Mucosa of descending colon (tissue), 3 donors: ENCODE measurements at places on chromosomes 6 and 20. TPM values are rescaled to one million over a fixed set of nuclear protein-coding genes. Genes with fewer than 3 reads are reported as not detected.
A peak's percentile ranks its signal among the peaks of the same experiment; 100 is the strongest.

The SRSF12 gene
- 0.51 TPM for total RNA-seq

The CGA gene
- total RNA-seq, result not detected

The GSTA2 gene
- not detected for total RNA-seq

The PPIL1 gene
- total RNA-seq, result 10.5 TPM

GRCh38 chr6:112043032-112044007 lies 10.6 kb upstream of the CCN6 start:
- peak; percentile 90 for DNase-seq

DNA sequence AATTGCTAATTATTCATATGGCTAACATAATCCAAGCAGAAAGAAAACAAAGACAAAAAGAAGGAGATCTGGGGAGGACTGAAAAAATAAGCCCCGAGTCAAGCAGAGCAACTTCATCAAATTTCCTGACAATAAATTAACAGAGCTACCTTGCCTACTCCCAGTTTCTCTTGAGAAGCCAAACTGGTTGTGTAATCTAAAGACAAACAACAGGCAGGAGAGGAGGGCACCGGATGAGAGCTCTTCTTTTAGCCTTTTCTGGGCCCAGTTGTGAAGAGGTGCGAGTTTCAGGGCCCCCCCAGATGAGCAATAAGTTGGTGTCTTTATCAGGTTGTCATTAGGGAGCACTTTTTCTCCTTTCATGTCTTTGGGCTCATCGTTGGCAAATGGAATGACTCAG lies 197.1 kb upstream of the PCSK2 start:
- no peak for DNase-seq

DNA sequence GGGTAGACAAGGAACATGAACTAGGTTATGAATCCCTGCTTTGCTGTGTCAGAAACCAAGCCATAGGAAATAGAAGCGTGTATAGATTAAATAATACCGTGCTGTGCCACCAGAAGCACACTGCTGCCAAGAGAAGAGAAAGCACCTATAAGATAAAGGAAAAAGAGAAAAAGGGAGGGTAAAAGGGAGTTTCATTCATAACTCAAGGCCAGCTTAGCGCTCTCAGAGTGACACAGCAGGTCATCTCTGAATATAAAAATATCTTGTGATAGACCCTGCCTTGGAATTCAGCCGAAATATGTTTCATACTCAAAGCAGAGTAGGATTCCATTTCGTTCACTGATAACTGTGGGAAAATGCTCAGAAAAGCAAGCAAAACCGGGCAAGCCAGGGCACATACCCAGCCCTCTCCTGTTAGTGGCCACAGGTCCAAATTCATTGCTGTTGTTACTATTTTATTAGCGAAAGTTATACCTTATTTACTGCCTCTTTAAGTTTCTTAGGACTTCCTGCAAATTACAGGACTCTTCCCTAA lies 8.7 kb downstream of the JAG1 start:
- no peak for DNase-seq
